ENCODE measurements at places on chromosomes 6 and 20.

DNA sequence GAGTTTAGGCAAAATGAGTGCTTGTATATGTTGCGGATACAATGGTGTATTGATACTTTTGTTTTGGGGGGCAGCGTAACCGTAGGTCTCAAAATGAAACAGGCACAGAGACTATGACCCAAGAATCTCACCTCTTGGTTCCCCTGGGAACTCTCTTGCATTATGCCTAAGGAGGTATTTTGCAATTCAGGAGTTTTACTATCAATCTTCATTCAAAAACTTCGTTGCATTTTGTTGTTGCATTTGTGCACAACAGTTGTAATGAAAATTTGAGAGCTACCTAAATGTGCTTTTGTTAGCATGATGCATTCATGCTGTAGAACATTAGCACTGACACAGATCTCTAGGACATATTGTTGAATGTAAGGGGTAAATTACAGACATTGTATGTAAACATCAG, 18.2 kb downstream of the VTA1 start:
- DNase-seq = no peak

- DNase-seq = no peak
Observed at GRCh38 chr20:3765171-3765882, 2.2 kb downstream of the ADISSP start.

GRCh38 chr6:147268254-147268653, 64.0 kb downstream of the STXBP5 start:
- no peak for DNase-seq

DNA sequence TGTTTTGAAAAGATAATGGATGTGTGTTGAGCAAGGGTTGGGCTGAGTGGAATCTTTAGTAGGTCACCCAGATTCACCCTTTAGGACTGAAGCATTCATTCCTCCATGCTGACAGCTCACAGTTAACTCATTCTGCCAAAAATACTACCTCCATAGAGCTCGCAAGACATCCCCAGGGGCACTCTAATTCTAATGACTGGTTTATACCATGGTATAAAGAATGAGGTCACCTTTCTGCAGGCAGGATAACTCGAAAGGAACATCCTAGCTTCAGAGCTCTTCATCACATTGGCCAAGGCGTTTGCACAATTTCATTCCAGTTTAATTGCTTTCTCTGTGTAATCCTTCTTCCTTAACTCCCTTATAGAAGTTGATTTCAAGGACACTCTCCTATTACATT, 1257.2 kb upstream of the EYS start:
- no peak for DNase-seq

DNA sequence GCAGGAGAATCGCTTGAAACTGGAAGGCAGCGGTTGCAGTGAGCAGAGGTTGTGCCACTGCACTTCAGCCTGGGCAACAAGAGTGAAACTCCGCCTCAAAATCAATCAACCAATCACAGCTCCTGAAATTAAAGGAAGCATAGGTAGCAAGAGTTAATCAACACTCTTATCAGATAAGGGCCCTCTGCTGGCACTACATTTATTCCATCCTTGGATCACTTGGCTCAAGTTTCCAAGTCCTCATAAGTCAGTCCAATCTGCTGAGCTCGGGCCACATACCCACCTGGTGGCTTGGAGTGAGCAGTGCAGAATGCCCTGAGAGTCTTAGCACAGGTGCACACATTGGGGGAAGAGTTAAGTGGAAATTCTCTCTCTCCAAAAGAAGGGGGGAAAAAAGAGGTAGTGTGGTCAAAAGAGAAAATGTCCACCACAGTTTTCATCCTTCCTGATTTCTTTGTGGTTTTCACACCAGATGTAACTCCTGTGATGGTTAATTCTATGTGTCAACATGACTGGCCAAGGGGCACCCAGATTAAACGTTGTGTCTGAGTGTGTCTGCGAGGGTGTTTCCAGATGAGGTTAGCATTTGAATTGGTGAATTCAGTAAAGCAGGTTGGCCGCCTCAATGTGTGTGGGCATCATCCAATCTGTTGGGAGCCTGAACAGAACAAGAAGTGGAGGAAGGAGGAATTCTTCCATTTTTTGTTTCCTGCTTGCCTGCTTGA, 14.2 kb upstream of the FAM8A1 start:
- DNase-seq = no peak

DNA sequence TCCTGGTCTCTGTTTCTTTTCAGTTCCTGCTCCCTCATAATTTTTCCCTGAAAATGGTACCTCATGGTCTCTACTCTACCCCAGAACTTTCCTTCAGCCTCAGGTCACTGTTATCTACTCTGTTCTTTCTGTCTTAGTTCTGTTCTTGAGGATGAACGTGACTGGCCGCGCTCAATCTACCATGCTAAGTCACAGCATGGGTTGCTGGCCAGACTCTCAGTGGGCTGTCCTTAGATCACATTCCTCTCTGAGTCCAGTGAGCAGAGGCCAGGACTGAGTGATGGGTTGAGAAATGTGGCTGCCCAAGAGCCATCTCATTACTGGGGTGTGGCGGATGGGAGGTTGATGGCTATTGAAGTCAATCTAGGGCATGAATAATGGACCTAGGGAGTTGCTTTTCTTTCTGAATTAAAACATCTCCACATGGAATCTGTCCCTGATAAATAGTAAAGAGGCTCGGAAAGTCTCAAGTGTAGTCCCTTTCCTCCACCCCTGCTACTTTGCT, 164.0 kb upstream of the DTNBP1 start:
- DNase-seq = no peak

- DNase-seq = no peak
Observed at GRCh38 chr6:67541586-67541985, 1093.5 kb upstream of the ADGRB3 start.

- no peak for DNase-seq
Observed at GRCh38 chr6:148577687-148578488, 168.9 kb upstream of the UST start.

- DNase-seq = no peak
Observed at GRCh38 chr20:5491455-5491854, 174.7 kb upstream of the PROKR2 start.

GRCh38 chr6:34576286-34576955, 20.3 kb upstream of the SPDEF start:
- no peak for DNase-seq

- DNase-seq = no peak
Observed at GRCh38 chr6:42280966-42281533, 63.4 kb upstream of the MRPS10 start.

GRCh38 chr6:34149452-34149810, 3.5 kb upstream of the GRM4 start:
- no peak for DNase-seq

DNA sequence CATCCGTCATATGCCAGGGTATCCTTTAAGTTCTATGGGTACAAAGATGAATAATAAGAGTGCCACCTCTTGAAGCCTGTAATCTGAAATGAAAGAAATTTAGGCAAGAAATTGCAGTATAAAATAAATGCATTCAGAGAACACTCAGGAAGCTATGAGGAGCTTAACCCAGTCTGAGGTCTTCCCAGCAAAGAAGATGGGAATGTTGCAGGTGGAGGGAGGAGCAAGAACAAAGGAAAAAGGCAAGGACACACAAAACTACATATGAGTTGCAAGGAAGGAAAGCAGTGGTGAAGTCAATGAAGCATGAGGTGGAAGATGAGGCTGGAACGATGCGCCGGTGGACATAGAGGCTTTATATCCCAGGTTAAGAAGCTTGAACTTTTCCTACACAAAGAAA, 67.0 kb upstream of the DST start:
- no peak for DNase-seq

DNA sequence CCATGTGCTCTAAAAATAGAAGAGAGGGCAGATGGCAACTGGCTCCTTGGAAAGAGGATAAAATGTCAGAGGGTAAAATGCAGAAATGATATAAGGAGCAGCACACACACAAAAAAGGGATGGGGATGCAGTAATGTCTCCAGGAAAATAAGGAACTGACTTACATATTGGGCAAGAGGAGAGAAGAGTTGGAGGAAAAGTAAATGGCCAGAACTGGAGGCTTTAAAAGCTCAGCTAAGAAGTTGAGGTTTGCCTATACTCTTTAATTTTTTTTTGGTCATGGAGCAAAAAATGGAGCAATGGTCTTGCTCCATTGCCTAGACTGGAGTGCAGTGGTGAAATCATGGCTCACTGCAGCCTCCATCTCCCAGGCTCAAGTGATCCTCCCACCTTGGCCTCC, 93.7 kb downstream of the SULF2 start:
- no peak for DNase-seq
